Stimulated activated CD8-positive, alpha-beta memory T cell treated with anti-CD3 and anti-CD28 coated beads, Interleukin-15, amount 100 ng/mL, for 4 hours (primary cell): ENCODE measurements at places on chromosomes 2 and 18.

GRCh38 chr18:62778976-62779869 is 63.9 kb downstream of the PHLPP1 start:
- DNase-seq, result no peak

DNA sequence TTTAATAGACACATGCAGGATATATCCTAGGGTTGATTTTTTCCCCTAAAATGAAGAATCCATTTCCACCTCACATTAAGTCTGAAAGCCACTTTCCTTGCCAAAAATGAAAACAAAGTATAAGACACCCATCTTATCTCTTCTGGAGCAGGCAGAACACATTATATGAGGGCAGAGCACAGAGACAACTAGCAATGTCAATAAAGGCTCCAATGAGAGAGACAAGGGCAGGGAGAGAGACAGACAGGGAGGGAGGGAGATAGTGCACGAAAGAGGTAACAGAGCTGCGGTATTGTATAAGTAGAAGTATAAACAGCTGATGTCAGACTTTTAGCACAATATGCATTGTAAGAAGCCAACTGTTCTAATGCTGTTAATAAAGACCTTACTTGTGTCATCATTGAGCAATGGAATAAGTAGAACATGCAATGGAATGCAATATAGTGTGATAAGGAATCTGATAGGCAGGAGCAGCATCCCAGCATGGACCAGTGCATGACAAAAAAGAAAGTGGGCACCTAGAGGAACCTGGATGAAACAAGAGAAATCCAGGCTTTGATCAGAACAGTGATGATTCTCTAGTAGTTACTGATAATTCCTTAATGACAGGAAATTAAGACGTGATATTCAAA is 150.6 kb upstream of the TCF4 start:
- no peak for DNase-seq

DNA sequence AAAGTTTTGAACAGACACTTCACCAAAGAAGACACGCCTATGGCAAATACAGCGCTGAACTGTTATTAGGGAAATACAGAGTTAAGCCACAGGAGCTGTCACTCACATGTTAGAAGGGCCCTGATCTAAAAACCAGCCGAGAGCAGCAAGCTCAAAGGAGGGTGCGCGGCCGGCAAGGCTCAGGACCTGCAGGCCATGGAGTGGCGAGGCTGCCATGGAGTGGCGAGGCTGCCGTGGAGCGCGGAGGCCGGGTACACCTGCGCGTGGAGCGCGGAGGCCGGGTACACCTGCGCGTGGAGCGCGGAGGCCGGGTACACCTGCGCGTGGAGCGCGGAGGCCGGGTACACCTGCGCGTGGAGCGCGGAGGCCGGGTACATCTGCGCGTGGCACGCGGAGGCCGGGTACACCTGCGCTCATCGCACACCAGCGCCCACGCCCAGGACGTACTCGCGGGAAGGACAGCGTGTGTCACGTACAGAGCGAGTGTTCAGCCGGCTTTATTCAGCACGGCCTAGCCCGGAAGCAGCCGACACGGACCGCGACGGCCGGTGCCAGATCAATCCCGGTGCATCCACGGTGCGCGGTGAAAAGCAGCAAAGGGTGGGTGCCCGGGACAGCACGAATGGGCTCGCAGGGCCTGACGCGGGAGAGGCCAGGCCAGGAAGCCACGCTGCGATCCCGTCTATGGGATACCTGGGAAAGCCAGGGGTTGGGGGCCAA is 68.8 kb downstream of the SLC66A2 start:
- DNase-seq, result no peak

DNA sequence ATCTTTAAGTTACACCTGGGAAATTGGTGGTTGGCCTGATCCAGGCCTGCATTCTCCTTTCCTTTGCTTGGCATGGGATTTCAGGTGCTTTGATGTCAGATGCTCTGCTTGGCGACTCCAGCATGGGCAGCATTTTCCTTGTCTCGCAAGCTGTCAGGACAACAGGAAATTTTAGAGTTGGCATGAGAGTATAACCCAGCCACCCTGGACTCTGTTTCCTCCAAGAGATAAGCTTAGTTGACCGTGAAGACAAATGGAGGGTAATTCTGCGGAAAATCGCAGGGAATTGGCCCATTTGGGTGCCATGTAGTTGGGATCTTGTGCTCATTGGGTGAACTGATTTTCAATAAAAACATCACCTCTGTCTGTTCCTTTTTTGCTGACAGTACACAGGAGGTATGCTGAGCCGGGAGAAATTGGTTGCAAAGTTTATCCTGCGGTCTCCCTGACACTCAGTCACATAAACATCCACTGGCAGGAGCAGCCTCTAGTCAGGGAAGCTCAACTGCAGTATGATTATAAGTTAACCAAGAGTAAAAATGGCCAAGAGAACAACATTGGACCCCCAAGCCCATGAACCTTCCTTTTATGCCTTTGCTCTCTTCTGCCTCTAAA is 409.9 kb downstream of the SETBP1 start:
- DNase-seq, result no peak

GRCh38 chr2:173997269-173997668 is 32.1 kb upstream of the SP3 start:
- no peak for DNase-seq

- no peak for DNase-seq
These were observed 27.1 kb upstream of the SCYGR1 start for GRCh38 chr2:227414846-227415245.

DNA sequence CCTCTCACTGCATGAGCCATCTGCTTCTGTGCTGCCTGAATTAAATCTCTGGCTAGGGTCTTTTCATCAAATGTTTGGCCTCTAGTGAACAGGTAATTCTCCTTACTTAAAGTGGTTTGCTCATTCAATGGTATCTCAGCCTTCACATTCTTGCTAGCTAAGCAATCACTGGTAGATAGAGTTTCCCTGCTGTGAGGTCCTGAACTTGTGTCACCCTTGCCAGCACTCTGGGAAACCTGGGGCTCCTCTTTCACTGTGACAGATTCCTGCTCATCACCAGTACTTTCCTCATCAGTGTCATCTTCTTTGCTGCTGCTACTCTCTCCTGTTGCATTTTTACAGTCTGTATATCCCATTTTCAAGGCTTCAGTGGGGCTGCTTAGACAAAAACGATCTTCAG is 69.1 kb upstream of the DTNB start:
- no peak for DNase-seq

DNA sequence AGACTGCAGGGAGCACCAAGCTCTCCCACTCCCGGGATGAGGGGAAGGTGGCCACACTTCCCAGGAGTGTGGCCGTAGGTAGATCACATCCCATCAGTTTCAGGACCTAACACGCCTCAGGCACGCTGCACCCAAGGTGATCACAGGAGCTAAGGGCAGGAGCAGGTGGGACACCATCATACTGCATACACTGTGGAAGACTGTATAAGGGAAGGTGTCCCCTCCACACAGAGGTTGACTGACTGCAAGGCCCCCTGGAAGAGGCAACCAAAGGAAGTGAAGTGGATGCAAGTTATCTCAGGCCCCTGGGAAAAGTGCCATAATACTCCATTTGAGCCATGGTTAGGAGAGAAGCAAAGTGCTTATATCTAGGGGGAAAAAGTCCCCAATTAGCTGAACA is 351.9 kb upstream of the SMIM21 start:
- DNase-seq, result no peak

GRCh38 chr2:21658907-21659477 is 535.2 kb downstream of the TDRD15 start:
- no peak for DNase-seq

DNA sequence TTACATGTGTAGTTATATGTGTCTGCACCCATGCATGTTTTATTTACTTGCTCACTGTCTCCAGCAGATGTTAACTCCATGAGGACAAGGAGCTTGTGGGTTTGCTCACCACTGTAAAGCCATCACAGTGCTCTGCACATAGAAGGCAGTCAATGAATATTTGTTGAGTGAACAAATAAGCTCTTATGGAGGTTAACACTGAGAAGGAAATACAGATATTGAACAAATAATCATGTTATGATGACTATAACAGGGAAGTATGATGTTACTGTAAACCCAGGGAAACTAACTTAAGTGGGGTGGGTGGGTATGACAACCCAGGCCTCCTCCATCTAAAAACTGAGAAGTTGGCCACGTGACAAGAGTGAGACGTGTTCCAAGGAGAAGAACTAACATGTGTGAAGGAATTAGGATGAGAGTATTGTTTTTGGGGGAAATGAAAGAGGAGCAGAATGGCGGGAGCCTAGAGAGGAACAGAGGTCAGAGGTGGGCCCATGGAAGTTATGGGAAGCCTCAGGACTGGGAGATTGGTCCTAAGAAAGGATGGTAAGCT is 6.0 kb upstream of the FAM117B start:
- no peak for DNase-seq
